ENCODE measurements at places on chromosomes 4 and X.

GRCh38 chr4:83382850-83383249, 48.2 kb upstream of the HPSE start:
- no peak for DNase-seq

DNA sequence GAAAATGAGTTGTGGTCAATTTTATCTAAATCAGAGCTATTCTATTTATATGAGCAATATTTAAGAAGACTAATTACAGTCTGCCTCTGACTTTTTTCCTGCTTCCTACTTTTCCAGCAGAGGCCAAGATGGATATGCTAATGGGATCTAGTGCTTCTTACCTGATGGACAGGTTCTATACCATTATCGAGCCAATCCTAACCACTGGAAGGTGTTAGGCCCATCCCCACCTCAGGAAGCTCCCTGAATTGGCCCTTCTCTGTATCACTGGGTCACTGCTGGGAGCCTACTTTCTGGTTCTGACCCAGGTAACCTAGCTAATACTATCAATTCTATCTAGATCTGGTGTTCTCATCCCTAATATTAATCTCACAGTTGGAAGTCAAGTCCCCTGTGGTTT, 577 bp upstream of the YIPF7 start:
- no peak for DNase-seq

- DNase-seq: no peak
Measured at GRCh38 chrX:151712253-151712652, 3.6 kb upstream of the FATE1 start.

DNA sequence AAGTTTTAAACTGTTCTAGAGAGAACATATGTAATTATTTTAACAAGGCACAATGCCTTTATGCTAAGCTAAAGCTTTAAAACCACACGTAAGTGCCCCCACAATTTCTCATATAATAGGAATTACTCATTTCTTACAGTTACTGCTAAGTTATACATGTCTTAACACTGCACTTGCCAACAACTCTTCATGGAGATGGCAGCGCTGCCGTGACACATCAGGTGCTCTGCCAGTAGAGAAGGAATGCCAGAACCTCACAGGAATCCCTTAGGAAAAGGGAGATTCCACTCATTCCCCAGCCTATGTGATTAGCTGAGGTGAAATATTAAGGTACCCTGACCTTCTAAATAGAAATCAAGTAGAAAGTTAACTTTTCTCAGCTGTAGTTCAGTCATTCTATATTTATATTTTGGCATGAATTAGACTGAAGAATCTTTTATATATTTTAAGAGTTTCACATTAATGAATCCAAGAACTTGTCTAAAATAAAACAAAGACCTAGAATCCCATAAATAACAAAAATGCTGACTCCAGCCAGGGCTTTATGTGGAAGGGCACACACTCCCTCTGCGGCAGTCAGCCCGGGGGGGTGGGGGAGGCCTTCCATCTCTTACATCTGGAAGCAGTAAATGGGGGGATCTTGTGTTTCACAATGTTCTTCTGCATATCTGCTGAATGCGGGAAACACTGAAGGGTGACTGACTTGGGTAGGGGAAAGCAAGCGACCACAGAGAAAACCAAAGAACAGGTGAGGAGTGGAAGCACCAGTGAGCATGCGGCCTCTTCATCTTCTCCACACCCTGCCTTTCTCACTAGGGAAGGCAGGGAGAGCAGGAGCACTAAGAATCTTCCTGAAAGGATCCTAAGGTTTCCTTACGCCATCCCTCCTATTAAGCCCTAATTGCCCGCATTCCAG, 23.7 kb downstream of the ACSL1 start:
- DNase-seq: peak; percentile 51

GRCh38 chrX:150872773-150873336, 25.6 kb downstream of the CD99L2 start:
- DNase-seq: no peak

GRCh38 chrX:153547195-153547594, 29.8 kb downstream of the ATP2B3 start:
- no peak for DNase-seq

DNA sequence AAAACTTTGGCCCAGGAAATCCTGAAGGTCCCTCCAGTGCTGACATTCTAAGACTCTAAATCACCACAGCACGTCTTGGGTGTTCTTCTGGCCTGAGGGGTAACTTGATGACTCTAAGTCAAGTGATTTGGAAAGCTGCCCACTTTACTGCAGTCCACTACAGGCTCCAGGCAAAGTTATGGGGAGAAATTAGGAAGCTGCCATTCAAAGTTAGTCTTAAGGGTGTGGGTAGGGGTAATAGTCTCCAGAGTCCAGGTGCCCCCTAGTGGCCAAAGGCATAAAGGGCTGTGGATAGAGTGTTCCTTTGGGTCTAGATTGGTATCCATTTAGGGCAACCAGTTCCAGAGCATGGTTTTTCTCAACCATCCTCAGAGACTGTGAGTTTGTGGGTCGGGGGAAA, 38.7 kb upstream of the SLC16A2 start:
- DNase-seq: peak; percentile 50

- no peak for DNase-seq
Measured at GRCh38 chrX:135543172-135543571, 22.7 kb downstream of the INTS6L start.

DNA sequence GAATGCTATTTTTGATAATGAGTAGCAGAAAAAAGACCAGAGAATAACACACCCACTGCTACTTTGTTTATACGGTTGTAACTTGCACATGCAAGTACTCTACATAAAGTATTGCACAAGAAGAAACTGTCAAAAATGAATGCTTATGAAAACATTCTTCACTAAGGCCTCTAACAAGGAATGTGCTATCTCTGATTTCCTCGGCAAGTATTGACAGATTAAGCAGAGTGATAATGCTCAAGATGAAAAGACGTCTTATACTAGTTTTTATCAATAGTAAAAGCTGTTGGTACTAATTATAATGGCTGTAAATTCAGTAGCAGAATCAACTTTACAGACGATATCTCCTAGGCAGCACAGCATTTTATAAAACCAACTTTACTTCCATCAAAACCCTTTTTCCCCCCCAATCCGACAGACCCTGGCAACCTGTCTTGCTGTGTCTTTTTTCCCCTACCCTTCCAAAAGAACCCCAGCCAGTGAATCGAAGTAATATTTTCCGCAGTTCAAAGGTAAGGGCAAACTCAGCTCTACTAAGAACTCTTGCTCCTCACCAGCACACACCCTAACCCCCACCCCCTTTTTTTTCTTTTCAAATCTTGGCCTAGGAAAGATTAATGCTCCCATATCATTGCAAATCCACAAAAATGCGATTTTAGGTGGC, 1.5 kb downstream of the FRYL start:
- DNase-seq: peak; percentile 61

- DNase-seq: peak; percentile 45
Measured at GRCh38 chrX:100768679-100769338, 36.9 kb upstream of the SYTL4 start.

DNA sequence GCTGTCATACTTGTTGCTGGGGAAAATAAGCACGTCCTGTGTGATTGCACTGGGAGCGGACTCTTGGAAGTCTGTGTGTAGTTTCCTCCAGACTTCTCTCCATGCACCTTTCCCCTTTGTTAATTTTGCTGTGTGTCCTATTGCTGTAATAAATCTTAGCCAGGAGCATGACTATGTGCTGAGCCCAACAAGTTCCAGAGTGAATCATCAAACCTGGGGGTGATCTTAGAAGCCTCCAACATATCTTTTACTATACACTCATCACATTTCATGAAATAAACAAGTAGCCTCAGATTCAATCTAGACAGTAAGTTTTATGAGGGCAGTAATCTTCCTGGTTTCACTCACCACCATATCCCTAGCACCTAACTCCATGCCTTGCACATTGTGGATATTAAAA, 43.3 kb upstream of the FGF13 start:
- DNase-seq: peak; percentile 8

- DNase-seq: peak; percentile 81
Measured at GRCh38 chr4:184450045-184450444, 24.3 kb downstream of the IRF2 start.

DNA sequence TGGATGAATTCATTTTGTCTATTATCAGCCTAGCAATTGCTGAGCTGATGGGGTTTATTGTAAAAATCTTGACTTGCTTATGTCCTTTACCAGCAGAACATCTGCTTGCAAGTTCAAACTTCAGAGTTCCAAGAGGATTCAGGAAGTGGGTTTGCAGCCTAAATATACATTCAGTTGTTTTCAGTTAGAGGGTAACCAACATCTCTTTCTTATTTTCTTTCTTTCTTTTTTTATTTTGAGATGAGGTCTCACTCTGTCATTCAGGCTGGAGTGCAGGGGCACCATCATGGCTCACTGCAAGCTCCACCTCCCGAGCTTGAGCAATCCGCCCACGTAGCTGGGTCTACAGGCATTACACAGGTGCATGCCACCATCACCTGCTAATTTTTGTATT, 31.4 kb upstream of the FHL1 start:
- no peak for DNase-seq

DNA sequence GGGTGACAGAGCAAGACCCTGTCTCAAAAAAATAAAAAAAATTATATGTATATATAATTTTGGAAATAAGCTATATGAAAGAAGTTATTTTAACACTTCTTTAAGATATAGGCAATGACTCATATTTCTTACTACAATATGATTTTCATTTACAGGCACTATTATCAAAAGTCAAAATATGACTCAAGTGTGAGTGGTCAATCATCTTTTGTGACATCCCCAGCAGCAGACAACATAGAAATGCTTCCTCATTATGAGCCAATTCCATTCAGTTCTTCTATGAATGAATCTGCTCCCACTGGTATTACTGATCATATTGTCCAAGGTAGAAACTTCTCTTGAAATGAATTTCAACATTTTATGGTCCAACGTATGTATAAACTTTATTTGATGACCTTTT, 20.8 kb downstream of the OCIAD1 start:
- DNase-seq: no peak

GRCh38 chrX:872090-872489, 241.5 kb downstream of the SHOX start:
- DNase-seq: no peak

DNA sequence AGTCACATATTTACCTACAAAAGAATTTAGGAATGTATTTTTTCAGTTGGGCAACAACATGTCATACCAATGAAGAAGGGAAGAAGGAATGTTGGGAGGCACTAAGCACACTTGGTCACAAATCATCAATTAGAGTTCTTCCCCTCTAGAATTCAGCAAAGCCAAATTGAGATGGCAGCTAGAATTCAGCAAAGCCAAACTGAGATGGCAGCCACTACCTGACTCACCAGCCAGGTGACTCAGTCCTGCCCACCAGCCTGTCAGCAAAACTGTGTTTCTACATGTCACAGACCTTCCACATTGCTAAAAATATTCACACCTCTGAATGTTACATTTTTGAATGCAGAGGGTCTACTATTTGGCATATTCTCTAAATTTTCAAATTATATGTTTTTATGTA, 63.2 kb upstream of the NOCT start:
- DNase-seq: peak; percentile 48

- no peak for DNase-seq
Measured at GRCh38 chr4:152975380-152976211, 39.5 kb downstream of the FHDC1 start.

DNA sequence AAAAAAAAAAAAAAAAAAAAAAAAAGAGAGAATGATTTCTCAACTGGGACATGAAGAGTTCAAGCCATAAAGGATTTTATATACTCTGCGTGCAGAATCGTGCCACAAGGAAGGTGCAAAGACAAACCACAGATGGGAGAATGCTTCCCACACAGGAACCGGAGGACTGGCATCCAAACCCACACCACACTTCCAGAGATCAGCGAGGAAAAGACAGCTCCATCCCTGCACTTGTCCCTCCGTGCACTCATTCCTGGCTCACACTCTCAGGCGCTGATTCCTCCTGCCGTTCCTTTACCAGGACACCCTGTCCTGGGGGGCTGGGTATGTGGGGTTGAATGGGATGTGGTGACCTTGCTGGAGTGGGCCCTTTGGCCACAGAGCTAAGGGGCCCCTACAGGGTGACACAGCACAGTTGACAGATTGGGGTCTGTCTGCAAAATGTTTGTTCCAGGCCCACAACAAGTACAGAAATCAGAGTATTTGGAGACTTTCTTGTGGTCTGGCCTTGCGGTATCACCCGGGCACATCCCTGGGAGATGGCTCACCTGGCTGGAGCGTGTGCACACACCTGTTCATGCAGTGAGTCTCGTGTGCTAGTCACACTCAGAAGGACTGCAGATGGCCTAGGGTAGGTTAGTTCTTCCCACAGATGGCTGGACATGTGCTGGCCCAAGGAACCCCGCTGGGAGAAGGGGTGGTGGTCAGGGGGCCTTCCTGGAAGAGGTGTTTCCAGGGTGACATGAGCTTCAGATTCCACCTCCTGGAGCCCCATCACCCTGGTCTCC, 55.4 kb upstream of the GPR78 start:
- peak; percentile 83 for DNase-seq

GRCh38 chrX:72057849-72058248, 73.9 kb downstream of the RTL5 start:
- DNase-seq: no peak

GRCh38 chr4:62560858-62561257, 1360.7 kb downstream of the ADGRL3 start:
- no peak for DNase-seq

- DNase-seq: no peak
Measured at GRCh38 chr4:153834901-153835300, 46.0 kb upstream of the SFRP2 start.

DNA sequence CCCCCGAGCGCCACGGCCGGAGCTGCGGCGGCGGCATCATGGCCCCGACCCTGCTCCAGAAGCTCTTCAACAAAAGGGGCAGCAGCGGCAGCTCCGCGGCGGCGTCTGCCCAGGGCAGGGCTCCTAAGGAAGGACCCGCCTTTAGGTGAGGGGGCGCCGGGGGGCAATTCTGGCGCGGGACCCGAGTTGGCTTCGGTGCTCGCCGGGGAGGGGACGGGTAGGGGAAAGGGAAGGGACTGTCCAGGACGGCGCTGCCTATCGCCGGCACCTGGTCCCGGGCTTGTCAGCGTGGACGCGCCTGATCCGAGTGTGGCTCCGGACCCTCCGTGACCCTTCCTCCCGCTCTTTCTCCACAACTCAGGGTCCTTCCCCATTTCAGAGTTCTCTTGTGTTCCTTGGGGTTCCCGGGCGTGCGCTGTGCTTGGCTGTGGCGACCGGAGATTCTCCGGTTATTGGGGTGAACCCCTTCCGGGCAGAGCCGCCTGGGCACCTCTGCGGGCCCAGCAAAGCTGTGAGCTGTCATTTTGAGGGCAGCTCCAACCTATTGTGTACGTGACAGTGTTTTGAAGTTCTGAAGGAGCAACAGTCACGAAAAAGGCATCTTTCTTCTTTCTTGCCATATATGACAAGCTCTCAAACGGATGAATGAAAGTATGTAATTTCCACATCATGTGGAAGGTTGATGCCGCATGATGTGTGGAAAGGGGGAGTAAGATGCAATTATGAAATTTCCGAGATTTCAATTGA, 522 bp downstream of the FNIP2 start:
- peak; percentile 43 for DNase-seq

DNA sequence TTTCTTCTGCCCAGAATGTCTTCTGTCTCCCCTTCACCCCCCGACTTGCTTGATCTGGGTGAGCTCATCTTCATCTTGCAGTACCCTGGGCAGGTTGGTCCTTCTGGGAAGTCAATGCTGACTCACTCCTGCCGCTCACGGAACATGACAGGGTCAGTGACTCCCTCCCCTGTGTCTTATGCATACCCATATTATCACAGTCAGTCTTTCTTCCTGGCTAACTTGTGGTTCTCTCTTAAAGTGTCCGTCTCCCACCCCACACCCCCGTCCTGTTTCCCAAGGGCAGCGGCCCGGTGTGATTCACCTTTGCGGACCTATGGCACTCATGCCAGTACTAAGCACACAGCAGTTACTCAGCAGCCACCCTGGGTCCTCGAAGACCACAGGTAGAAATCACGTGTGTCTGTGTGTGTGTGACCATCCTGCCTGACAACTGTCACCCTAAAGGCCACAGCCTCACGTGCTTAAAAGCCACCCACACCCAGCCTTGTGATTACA, 17.7 kb downstream of the IQSEC2 start:
- DNase-seq: peak; percentile 63
